Gastrocnemius medialis (tissue), 4 donors: ENCODE measurements at places on chromosomes 1 and 21. TPM values are rescaled to one million over a fixed set of nuclear protein-coding genes. Genes with fewer than 3 reads are reported as not detected.

DNA sequence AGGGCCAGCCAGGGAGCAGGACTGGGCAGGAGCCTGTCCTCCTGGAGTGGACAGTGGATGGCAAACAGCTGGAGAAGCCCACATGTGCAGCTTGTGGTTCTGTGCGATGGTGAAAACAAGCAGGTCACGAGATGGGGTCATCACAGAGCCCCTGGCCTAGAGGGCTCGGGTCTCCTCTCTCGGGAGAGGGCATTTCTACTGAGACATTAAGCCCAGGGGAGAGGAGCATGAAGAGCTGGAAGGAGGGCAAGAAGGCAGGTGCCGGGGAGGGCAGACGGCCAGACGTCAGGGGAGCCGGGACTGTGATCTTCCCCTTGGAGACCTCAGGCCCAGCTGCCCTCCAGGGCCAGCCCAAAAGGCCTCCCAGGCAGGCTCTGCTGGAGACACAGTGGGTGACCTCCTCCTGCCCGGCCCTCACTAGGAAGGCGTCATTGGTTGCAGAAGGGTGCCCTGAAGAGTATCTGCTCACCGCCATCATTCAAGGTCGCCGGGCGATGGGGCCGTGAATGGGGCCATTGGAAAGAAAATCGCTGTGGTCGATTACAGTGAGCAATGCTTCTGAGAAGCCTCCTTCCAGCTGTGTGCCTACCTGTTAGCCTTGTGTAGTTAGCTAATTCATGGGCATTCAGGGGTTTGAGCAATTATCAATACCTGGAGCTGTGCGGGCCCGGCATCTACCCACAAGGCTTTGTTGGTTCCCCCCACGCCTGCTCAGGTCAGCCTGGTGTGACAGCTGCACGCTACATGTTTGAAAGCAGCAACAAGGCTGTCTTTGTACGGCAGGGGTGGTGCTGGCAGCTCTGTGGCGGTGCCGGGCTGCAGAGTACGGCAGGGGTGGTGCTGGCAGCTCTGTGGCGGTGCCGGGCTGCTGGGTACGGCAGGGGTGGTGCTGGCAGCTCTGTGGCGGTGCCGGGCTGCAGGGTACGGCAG is 72.3 kb upstream of the ACTRT2 start:
- DNase-seq = no peak

DNA sequence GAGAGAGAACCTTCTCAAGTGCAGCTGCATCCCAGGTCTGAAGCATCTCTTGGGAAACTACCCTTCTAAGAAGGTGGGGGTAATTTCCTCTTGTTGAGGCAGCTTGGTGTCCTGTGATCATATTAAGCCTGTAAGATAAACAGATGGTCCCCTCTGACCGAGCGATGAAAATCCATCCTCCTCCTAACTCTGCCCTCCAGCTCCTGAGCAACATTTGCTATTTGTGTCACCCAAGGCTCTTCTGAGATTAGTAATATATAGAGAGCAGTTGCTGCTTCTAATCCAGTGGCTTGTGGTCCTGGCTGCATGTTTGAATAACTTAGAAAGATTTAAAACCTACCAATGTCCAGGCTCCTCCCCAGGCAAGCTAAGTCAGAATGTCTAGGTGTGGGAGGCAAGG is 123.7 kb downstream of the DISC1 start:
- DNase-seq = no peak

LRRN2 gene
- 1.1 TPM for total RNA-seq

FAM177B gene
- not detected for total RNA-seq

KCNE2 gene
- not detected for total RNA-seq

DNA sequence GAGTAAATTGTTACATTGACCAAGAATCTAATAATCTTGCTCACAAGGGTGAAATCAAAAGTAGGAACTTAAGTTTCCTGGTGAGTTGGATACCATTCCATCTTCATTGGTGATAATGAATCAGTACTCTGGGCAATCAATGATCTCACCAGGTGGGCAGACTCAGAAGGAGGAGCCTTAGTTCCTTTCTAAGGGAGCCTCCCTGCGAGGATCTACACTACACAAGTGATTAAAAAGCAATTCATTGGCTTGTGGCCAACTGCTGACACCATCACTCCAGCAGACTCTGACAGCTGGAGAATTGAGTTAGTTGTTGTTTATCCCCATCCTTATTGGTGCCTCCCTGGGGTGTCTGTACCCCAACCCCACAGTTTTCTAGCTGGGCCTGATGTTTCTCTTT is 84.1 kb upstream of the VANGL1 start:
- DNase-seq = no peak

DNA sequence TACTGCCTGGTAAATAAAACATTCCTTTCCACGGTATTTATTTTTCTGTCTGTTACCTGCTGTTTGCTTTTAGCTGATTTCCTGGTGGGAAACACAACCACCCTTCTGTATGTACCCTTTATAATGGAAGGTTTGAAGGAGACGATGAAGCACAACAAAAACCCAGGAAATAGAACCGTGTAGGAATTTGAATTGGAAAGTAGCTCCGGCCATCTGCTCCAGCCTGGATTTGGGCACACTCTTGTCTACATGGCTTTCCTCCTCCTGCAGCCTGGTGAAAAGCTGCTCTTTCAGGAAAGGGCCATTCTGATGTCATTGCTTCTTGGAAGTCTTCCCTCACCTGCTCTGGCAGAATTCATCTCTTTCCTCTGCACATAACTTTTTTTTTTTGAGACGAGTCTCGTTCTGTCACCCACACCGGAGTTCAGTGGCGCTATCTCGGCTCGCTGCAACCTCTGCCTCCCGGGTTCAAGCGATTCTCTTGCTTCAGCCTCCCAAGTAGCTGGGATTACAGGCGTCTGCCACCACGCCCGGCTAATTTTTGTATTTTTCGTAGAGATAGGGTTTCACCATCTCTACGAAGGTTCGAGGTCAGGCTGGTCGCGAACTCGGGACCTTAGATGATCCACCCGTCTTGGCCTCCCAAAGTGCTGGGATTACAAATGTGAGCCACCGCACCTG is 2.7 kb downstream of the AK4 start:
- DNase-seq = no peak

- no peak for DNase-seq
These were observed 3.5 kb downstream of the CELA2A start for GRCh38 chr1:15459771-15460707.

GRCh38 chr1:109791495-109792043 is 27.8 kb upstream of the EPS8L3 start:
- DNase-seq = peak; percentile 7

GRCh38 chr21:36472377-36472776 is 7.5 kb downstream of the CLDN14 start:
- no peak for DNase-seq

S100A8 gene
- 4.2 TPM for total RNA-seq

GRCh38 chr1:244207935-244208244 is 156.8 kb downstream of the ZBTB18 start:
- no peak for DNase-seq

DNA sequence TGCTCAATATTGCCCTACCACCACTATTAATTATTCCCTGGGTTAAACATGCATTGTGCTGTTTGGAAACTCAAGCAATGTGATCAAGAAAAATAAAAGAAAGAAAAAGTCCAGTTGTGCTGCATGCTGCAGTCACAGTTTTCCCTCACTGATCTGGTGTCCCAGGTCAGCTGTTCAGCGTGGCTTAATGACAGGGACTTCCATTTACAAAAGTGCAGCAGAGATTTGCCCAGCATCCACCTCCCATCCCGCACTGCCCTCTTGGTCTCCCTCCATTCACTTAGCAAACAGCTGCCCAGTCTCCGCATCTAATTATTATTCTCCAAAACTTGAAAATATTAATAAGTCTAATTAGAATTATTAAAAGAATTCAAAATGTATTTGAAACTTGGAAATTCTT is 2.0 kb upstream of the OR2T4 start:
- no peak for DNase-seq

- DNase-seq = no peak
These were observed 3.4 kb downstream of the DCST1 start for GRCh38 chr1:155037043-155037442.

ADAM30 gene
- total RNA-seq = not detected

IL10 gene
- total RNA-seq = 0.34 TPM

DNA sequence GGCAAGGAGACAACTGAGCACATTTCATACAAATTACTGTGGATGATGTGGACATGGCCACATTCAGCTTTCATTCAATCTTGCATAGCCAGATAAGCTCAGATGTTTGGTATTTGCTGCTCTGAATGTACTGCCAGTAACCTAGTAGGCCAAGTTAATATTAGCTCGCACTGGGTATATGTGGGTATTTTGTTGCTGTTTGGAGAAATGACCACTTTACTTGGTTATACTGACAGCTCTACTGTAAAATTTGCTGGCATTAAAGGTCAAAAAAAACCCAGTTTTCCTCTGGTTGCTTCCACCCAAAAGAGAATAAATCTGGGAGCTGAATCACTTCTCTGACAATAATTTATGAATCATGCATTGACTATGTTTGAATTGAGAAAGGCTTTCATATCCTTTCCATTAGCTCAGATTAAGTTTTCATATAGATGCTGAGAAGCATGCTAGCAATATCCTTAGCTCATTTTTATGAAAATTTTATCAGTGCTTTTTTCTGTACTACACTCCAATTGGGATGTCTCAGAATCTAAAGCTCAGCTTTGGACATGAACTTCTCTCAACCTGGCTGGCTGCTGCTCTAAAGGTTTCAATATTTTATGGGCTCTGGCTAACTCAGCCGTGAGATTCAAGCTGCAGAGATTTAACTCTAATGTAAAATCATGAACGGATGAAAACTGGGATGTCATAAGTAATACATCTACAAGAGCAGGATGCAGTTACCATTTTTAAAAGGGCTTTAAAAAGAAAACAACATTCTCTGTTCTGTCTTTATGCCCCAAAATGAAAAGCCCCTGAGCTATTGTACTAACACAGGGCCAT is 330.0 kb downstream of the BARHL2 start:
- no peak for DNase-seq

- DNase-seq = no peak
These were observed 137.2 kb downstream of the OMA1 start for GRCh38 chr1:58409336-58409735.
